ENCODE measurements at places on chromosomes 7 and 10.

DNA sequence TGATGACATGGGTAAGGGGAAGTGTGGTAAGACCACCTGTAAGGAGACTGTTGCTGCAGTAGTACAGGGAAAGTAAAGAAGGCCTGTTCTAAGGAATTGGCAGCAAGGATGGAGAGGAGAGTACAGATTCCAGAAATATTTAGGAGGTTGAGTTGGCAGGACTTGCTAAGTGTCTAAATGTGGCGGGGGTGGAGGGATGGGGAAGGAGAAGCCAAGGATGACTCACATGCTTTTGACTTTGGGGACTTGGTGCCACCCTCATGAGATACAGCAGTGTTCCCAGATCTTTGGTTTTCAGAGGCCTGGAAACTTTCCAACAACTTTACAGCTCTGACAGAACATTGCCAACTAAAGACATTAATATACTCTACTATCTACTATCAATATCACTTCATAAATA, 45.4 kb downstream of the CDK6 start:
- peak; percentile 67 for DNase-seq

DNA sequence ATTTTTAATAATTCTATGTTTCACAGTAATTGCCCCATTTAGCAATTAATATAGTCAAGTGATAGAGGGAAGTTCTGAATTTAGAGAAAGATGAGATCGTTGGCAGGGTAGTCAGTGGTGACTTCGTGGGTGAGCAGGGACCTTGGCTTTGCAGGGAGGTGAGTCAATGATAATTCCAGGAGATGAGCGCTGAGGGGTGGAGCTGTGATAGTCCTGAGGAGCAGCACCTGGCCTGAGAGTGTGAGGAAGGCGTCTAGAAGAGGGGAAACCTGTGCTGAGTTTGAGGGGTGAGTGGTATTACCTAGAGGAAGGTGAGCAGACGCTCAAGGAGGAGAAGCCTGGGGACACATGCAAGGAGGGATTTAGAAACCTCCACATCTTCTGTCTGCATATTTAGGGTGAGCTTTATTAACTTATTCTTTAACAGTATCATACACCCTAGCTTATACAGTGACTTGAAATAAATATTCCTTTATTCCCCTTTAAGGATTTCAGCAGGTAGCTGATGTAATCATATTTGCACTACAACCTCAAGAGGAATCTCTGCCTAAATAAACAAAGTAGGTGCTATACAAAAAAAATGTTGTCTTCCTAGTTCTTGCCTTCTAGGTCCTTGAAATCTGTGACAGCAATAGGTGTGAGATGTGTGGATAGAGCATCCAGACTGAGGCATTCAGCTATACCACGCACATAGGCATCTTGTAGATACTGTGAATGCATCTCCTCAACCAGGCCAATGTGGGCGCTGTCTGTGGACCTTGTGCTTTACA, 2.1 kb upstream of the TRIL start:
- no peak for DNase-seq

DNA sequence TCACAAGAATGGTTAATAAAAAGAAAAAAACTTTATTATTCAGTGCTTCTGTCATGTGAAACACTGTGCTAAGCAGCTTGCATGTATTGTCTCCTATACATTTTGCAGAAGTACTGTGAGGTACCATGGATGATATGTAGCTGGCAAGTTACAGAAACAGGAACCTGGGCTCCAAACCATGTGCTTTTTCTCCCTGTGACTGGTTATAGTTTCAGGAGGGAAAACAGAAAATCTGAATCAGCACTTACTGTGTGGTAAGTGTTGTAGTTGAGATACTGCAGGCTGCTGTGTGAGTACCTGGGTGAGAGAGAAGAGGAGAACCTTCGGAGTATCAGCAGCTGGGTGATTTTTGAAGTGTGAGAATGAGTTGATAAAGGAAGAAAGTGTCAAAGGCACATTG, 285.0 kb downstream of the SUGCT start:
- DNase-seq, result no peak

GRCh38 chr10:80691441-80691840, 153.7 kb downstream of the SH2D4B start:
- DNase-seq, result no peak

DNA sequence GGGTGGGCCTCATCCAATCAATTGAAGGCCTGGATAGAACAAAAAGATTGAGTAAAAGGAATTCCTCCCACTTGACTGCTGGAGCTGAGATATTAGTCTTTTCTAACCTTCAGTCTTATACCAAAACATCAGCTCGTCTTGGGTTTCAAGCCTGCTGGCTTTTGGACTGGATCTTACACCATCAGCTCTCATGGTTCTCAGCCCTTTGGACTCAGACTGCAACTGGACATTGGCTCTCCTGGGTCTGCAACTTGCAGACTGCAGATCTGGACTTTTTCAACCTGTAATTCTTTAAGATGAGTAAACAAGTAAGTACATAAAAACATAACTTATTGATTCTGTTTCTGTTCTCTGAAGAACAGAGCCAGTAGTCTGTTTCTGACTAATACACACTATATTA, 73.7 kb downstream of the PPP1R3C start:
- DNase-seq, result no peak

- DNase-seq, result no peak
Observed at GRCh38 chr10:133258066-133258817, 18.4 kb downstream of the ADAM8 start.

DNA sequence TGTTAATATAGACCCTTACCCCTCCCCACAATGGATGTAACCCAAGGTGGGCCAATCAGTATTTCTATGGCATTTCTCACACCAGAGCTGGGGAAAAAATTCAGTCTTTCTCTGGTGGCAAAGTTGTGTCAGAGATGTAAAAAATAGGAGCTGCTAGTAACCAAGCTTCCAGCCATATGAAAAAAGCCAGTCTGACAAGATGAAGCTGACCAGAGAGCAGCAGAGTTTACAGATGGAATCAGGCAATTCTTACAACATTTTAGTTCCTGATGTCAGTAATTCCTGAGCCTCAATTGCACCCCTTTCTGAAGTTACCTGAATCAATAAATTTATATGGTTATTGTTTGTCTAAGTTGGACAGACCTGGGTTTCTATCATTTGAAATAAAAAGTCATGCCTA, 286.3 kb downstream of the HPSE2 start:
- no peak for DNase-seq

DNA sequence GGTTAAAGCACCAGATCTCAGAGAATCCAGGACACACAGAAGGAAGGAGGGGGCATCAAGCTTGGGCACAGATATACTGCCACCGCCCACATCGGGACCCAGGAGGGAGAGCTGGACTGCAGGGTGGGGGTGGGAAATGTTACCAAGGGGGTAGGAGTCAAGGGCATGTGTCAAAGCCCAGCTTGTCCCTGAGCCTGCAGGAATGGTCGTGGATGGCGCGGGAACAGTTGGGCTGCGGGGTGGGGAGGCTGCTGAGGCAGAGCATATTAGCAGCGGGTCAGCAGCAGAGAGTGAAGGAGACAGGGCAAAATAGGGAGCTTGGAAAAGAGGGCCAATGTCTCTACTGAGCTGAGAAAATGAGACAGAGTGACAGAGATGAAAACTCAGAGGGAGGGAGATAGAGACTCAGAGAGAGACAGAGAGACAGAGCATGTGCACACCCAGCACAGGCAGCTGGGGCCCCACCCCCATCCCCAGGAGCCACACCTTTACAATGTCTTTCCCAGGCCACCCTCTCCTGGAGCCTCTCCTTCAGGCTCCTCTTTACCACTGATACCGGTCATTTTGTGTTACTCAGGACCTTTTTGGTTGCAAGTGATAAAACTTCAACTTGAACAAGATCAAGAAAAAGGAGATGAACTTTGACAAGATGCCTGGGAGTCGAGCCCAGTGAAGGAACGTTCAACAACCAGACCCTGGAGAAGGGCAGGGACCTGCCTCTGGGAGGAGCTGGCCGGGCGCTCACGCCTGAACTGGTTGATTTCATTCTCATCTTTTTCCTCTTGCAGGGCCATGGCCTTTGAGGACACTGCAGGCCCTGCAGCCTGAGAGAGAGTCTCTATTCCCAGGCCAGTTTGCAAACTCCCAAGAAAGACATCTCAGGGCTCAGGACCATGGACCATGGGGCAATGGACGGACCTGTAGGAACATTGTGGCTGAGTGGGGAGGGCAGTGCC, 50.0 kb downstream of the AOC1 start:
- DNase-seq, result no peak

DNA sequence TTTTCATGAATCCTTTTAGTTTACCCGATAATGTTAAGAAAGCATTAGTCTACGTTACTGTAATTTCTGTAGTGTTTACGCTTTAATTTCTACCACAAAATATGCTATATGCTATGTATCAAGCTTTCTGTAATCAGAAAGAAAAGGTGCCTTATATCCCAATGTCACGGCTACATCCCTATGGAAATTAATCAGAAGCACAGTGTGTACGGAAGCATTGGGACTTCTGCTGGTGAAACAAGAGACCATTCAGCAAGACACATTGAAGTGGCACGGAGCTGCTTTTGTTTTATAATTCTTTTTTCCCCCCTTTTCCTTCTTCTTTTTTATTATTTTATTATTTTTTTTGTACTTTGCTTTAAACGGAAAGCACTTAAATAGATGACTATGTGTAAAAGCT, 31.2 kb upstream of the SH2B2 start:
- DNase-seq, result no peak

- DNase-seq, result no peak
Observed at GRCh38 chr10:33448421-33449140, 114.1 kb upstream of the NRP1 start.
